ENCODE measurements at places on chromosomes 13 and 19.

GRCh38 chr13:72920097-72920496 lies 138.2 kb downstream of the PIBF1 start:
- no peak for DNase-seq

DNA sequence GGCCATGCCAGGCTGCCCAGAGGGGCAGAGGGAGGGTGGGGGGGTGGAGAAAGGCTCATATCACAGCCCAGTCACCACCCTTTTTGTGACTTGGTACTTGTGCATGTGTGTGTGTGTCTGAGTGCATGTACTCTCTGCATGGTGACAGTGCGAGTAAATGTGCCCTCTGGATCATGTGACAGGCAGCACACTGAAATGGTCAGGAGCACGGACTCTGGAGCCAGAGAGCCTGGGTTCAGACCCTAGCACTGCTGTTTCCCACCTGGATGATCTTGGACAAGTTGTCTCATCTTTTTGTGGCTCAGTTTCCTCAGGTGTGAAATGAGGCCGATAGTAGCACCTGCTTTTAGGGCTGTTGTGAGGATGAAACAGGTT lies 2.0 kb downstream of the CIC start:
- DNase-seq: no peak

DNA sequence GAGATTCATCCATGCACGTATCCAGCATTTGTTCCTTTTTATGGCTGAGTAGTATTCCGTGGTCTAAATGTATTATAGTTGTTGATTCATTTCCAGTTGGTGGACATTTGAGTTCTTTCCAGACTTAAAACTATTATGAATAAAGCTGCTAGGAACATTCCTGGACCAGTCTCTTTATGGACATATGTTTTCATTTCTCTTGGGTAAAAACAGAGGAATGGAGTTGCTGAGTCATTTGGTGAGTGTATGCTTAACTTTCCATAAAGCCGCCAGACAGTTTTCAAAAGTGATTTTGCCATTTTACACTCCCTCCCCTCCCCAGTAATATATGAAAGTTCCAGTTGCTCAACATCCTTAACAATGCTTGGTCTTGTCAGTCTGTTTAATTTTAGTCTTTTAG lies 116.4 kb downstream of the TSHZ3 start:
- DNase-seq: no peak

DNA sequence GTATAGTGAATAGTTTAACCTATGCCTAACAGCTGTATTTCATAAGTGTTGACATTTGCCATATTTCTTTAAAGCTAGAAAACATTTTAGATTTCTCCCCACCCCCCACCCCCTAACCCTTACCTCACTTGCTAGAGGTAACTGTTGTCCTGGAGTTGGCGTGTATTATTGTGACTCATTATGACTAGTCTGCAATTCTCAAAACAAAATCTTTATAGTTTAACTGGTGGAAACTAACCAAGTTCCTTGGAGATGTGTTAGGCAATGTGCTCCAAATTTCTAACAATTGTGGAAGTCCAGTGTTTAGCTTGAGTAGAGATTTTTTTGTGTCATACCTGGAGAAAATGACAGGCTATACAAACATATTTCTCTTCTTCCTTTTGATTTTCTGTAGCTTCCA lies 38.0 kb downstream of the KCTD4 start:
- no peak for DNase-seq

GRCh38 chr13:53005626-53006025 lies 23.0 kb upstream of the OLFM4 start:
- no peak for DNase-seq

DNA sequence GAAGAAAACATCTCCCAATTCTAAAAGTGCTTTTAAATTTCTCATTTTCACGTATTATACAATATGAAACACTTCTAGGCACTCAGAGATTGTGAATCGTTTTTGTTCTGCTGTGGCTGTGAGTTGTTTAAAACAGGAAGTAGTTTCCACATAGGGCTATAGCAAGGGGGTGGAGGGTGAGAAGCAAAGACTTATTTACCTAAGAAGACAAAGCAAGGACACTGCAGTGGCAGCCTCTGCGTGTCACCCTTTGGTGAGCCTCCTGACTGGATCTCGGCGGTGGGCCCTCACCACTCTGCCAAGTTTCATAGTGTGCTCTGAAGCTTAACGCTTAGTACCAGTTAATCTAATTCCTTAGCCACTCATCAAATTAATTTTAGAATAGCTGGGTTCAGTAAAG lies 56.8 kb downstream of the TNFSF13B start:
- DNase-seq: no peak

GRCh38 chr19:45863840-45864628 lies at the start of gene FOXA3:
TSS of gene FOXA3 (plus strand) at chr19:45864326. CDS start at chr19:45864457, 131 bp downstream.
- no peak for DNase-seq

DNA sequence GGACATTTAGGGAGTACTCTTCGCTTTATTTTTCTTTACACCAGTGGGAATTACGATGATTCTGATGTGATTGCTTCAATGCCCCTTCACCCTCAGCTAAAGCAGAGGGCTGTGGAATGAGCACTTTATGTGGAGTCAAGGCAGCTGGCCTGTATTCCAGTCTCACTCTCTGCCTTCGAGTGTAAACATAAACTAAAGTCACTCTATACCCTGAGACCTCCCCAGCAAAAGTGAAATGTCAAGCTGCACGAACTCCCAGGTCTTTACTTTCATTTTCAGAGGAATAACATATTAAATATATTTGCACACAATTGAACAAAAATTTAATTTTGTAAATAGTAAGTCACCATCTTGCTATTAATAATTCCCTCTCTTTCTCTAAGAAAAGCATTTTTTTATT lies 557.1 kb downstream of the DACH1 start:
- no peak for DNase-seq

DNA sequence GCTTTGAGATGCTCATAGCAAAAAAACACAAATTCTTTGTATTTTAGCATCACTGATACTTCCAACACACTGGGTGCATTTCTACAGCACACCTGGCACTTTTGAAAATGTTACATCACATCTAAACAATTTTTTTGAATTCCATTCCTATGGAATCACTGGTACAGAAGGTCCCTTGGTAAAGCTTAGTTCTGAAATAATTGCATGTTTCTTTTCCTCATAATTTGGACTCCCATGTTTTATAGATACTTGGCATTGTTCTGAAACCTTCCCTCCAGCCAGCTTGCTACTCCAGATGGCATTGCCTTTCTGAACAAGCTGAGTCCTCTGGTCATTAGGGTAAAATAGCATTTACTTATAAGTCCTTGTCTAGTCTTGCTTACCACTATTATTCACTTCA lies 481.3 kb upstream of the GPC6 start:
- DNase-seq: no peak

DNA sequence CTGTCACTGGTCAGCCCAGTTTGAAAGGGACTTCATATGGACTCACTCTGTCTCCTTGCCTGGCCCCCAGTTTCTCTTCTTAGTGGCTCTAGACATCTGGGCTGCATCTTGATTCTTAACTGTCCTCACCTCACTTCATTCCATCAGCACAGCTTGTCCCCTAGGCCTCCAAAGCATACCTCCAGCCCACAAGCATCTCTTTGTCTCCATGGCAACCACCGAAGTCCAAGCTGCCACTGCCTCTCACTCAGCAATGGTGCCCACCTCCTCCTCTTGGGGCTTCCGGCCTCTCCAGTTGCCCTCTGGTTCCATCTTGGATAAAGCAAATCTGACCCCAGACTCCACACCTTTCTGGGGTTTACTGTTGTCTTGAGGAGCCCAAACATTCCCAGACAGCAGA lies 9.9 kb upstream of the KLHL26 start:
- no peak for DNase-seq

DNA sequence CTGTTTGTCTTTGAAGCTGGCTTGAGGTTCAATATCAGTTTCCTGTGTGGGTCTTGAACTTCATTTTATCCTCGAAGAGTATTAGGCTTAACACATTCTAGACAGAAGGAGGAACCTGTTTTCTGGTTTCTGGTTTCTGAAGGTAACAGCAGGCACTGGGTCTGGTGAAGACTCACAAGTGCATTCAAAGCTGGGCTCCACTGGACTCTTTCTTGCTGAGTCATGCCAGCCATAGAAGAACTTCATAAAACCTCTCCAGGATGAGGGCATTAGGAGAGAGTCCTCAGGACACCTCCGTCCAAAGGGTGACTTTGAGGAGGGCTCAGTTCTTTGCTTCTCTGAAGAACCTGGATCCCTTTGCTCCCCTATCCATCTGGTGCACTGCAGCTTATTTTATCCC lies 668.6 kb upstream of the SLC10A2 start:
- no peak for DNase-seq

GRCh38 chr19:10190026-10190425 lies 4.7 kb downstream of the DNMT1 start:
- DNase-seq: no peak

DNA sequence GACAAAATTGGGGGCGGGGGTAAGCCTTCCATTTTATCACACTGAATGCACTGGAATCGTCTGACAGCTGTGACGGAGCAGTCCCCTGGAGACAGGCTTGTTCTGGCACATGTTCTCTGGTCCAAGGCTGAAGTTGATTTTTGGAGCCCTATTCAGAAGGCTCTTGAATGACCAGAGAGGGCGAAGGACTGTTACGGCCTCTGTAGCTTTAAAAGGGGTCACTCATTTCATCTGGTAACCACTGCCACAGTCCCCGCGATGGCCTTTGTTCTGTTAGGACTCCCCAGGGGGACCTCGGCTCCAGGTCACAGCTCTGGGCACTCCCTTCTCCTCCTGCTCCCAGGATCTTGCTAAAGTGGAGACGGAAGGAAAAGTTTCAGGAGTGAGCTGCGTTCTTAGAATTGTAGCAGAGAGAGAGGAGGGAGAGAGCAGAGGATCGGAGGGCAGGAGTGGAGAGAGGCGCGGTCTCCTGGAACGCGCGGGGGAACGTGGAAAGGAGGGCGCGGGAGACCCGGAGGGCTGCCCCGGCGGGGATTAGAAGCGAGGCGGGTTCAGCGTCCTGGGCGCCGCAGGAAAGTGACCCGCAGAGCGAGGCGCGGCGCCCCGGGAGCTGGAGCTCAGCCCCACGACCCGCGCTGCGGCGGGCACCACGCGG lies 134.3 kb upstream of the MYO16 start:
- DNase-seq: no peak

DNA sequence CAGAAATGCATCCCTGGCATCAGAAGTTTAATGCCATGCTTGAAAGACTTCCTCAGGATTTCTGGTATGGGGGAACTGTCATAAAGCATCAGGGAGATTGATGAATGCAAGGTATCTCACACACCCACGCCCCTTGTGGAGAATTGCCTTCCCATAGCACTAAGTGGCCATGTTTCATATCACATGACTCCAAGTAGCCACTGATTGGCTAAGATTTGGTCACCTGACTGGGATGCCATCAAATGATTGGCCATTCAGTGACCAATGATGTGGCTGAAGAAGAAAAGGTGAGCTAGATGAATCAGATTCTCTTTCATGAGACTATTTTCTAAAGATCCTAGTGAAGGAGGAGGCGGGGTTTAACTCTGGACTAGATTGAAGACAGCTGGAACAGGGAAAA lies 7.3 kb downstream of the KLK8 start:
- DNase-seq: no peak

DNA sequence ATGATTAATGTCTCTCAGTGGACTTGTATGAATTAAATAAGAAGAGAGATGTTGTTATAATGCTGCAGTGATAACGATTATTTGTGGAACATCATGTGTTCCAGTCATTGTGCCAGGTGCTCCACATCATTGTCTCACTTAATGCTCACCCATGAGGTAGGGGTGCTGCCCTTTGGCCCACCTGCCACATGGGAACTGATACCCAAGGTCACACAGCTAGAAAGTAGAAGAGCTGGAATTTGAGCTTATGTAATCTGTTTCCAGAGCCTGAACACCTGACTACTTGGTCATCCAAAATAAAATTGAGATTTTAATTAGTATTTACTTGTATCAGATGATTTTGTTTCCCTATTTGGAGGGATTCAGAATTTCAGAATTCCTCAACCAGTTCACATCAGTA lies 36.0 kb upstream of the GPI start:
- no peak for DNase-seq

GRCh38 chr19:3462991-3463713 lies 17.2 kb downstream of the SMIM24 start:
- DNase-seq: no peak

Data from caudate nucleus (tissue), 63 donors.